Stimulated activated CD8-positive, alpha-beta memory T cell treated with anti-CD3 and anti-CD28 coated beads, Interleukin-4, amount 100 ng/mL, for 1 hour (primary cell): ENCODE measurements at places on chromosomes 2 and 18.

GRCh38 chr18:32473325-32473724 lies 2.6 kb upstream of the GAREM1 start:
- no peak for DNase-seq

DNA sequence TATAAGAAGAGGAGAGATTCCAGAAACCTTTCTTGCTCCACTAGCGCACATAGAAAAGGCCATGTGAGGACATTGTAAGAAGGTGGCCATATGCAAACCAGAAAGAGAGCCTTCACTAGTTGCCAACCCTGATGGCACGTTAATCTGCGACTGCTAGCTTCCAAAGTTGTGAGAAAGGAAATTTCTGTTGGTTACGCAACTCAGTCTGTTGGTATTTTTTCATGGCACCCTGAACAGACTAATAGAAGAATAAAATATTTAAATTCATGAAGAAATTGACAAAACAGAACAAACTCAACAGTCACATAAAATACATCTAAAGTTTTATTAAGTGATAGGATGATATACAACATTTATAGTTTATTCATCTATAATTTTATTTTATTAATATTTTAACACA lies 625.9 kb upstream of the NRXN1 start:
- DNase-seq = no peak

- DNase-seq = no peak
Observed at GRCh38 chr2:176110415-176111308, 3.6 kb downstream of the HOXD11 start.

- DNase-seq = no peak
Observed at GRCh38 chr2:134021830-134022524, 231.9 kb upstream of the MGAT5 start.

- DNase-seq = no peak
Observed at GRCh38 chr2:218354045-218354444, 2.6 kb upstream of the CATIP start.

- DNase-seq = no peak
Observed at GRCh38 chr2:72145658-72146329, 1.9 kb downstream of the CYP26B1 start.

DNA sequence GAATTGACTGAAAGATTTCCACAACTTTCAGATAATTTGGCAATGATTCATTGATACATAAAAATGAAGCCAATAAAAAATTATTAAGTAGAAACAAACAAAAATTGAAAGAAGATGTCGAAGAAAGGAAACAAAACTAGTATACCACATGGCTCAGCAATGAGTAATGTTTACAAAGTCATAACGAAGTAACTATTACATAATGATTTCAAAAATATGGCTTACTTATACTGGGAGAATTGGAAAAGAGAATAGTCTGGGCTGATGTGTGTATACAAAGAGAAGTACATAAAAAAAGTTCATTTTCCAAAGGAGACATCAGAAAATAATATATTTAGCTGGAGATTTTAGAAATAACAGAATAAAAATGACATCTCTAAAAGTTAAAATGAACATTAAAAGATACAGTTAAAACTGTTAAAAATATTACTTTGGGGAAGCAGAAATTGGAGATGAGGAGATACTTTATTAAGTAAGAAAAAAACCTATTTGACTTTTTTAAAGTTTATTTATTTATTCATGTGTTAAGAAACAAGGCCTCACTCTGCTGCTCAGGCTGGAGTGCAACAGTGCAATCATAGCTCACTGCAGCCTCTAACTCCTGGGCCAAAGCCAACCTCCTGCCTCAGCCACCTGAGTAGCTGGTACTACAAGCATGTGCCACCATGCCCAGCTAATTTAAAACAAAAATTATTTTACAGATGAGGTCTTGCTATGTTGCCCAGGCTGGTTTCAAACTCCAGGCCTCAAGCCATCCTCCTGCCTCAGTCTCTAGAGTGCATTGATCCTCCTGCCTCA lies 409.7 kb upstream of the PIK3C3 start:
- DNase-seq = no peak

DNA sequence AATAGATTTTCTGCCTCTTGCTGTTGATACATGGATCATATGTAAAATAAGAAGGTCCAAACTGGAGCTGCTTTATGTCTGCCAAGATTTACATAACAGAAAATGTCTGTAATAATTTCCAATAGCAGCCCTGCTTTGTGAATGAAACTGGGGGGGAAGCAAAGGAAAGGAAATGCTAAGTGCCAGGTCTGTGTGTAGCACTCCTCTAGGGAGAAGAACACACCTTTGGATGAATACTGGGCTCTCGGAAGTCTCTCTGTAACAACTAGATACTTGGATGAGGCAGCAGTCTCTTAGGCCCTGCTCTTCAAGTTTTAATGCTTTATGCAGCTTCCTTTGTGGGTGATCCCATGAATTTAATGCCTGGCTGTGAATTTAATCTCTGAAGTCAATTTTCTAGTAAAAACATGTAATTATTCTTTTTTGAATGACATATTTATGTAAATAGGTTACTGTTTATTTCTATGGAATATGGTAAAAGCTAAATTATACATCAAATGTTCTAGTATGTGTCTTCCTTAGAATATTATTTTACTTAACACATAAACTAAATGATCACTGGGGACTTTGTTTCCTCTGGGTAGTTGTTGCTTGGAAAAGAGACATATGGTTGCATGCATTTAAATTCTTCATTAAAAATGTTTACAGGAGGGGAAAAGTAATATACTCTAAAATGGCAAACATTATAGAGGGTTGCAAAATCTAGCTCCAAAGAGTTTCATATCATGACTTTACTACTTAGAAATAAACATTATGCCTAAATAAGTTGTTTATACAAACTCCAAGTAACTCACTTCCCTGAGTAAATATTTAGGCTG lies 336.6 kb upstream of the CWC22 start:
- DNase-seq = no peak

DNA sequence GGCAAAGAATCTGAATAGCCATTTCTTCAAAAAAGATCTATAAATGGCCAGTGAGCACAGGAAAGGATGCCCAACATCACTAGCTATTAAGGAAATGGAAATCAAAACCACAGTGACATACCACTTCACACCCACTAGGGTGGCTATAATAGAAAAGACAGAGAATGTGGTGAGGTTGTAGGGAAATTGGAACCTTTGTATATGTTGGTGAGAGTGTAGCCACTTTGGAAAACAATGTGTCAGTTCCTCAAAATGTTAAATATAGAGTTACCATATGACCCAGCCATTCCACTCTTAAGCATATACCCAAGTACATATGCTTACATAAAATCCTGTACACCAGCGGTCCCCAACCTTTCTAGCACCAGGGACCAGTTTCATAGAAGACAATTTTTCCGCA lies 152.8 kb downstream of the SMAD2 start:
- DNase-seq = no peak

DNA sequence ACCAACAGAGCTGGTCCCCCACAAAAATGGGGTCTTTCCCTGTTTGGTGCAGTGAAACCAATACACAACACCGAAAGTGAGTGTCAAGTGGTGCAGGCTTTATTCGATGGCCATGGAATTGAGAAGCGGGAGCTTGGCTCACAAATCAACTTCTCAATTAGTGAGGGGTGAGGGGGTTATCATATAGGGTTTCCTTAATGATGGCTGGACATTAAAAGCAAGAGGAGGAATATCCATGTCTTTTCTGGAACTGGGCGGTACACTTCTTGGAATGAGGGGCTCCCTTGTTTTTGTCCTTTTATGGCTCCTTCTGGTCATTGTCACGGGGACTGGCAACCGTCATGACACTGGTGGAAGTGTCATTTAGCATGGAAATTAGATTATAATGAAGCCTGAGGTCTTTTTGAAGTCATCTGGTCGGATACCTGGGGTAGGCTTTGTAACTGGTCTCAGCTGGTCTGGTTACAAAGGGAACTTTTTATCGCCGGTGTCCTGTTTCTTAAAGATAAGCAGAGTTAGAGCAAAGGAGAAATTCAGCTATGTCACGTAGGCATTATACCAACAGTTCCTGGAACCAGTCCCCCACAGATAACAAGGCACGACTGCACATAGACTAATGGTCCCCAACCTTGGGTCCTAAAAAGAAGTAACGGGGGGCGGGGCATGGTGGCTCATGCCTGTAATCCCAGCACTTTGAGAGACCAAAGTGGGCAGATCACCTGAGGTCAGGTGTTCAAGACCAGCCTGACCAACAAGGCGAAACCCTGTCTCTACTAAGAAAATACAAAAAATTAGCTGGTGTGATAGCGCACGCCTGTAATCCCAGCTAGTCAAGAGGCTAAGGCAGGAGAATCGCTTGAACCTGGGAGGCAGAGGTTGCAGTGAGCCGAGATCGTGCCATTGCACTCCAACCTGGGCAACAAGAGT lies 93.5 kb upstream of the NDUFV2 start:
- no peak for DNase-seq

DNA sequence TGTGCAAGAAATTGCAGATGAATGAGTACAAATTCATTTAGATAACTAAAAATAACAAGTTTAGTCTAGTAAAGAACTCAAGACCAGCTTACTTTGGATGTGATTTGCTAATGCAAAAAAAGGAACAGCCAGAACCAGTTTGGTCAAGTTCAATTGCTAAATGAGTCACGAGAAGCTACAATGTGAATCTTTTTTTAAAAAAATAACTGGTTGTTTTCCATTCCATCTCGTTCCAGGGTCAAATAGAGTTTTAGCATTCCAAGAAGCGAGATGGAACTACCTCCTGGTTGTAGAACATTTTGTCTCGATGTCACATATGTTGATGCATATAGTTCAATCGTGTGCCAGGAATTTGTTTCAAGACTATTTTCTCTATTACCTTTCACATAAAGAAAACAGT lies 65.0 kb upstream of the IKZF2 start:
- no peak for DNase-seq

GRCh38 chr2:136858656-136859055 lies 93.3 kb downstream of the THSD7B start:
- DNase-seq = no peak

- no peak for DNase-seq
Observed at GRCh38 chr2:32780961-32781360, 153.1 kb downstream of the TTC27 start.

- DNase-seq = no peak
Observed at GRCh38 chr2:150143087-150143536, 344.4 kb downstream of the RND3 start.

GRCh38 chr18:35337286-35337685 lies 6.9 kb downstream of the ZNF24 start:
- DNase-seq = no peak

DNA sequence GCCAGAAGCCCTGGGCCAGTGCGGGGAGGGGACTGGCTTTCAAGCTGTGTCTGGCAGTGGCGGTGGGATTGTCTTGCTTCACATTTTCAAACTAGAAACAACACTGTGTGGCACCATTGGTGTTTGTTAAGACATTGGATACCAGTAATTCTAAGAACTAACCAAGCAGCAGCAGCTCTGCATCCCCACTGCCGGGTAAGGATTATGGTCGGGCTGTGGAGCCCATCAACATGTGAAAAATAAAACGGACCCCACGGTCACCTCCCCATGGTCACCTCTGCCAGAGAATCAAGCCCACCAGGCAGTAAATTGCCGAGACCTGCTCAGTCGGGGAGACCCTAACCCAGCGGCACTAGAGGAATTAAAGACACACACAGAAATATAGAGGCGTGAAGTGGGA lies 65.3 kb downstream of the C18orf63 start:
- DNase-seq = no peak

DNA sequence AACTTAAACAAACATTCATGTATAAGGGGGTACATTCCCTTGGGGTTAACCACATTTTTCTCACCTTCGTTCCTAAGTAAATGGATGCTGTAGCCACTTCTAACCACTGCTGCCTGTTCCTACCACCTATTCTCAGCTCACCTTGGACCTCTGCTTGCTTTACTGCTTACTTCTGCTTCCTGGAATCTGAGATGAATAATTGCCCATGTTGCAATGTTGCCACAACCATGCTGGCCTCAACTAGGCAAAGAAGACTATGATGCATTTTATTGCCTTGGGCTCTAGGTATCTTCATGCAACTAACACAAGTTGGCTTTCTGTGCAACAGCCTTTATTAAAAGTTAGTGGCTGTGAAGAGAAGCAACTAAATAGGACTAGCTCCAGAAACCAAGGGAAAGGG lies 106.3 kb upstream of the TCF4 start:
- DNase-seq = no peak

DNA sequence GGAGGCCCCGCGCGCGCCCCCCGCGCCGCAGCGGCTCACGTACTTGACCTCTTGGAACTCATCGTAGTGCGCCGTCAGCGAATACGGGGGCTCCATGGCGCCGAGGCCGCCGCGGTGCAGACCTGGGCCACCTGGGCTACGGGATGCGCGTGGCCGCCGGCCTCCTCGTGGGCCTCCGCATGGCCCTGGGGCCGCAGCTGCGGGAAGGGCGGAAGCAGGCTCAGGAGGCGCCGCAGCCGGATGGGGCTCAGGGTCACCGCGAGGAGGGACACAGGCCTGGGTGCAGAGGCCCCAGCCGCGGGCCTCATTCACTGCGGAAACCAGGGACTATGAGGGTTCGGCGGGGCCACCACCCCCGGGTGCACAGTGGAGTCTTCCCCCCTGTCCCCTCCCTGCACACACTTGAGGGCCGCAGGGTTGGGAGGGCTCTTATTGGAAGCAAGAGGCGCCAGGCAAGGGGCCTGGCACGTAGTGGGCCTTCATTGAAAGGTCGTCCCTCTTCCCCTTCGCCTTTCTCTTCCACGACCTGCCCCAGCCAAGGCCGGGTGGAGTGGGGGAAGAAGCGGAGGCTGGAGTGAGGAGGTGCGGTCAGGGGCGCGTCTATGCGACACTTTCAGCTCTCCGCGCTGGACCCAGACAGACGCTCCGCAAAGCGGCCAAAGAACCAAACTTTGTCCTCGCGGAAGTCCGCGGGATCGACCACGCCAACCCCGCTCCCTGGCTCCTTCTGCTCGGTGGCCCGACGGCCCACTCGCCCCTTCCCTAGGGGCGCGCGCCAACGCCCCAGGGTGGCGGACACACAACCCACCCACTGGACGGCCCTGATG lies 863 bp downstream of the ECEL1 start:
- DNase-seq = no peak

- no peak for DNase-seq
Observed at GRCh38 chr2:229237270-229237669, 33.8 kb downstream of the PID1 start.

DNA sequence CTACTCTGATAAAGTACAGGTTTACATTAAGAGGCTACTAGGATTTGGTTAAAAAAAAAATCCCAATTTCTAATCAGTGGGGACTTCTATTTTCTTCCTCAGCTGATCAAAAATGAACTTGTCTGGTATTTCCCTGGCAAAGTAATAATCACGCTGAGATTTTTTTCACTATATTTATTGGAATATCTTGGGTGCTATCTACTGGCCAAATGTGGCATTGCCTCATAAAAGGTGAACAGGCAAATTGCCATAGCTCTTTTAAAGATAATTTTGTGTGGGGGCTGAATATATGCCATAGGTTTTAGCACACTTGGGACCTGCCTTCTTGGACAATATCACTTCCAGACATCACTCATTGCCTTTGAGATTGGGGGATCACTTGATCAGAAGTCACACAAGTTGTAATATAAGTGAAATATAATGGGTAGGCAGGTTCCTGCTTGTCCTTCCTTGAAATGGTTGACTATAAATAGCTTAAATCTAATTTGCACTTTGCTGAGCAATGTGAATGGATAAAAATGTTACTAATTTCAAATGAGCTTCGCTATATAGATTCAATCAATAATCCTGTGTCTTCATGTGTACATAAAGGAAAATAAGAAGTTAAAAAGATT lies 7.0 kb upstream of the NXPH2 start:
- DNase-seq = no peak
